ENCODE measurements at places on chromosomes 16 and 17.

- no peak for DNase-seq
Observed at GRCh38 chr16:72234387-72234786, 62.4 kb upstream of the PMFBP1 start.

- DNase-seq = no peak
Observed at GRCh38 chr17:74598346-74599022, 6.4 kb upstream of the CD300LD start.

- DNase-seq = no peak
Observed at GRCh38 chr17:13919818-13920217, 149.5 kb upstream of the COX10 start.

- DNase-seq = no peak
Observed at GRCh38 chr17:77142689-77143088, 1.9 kb downstream of the SEC14L1 start.

DNA sequence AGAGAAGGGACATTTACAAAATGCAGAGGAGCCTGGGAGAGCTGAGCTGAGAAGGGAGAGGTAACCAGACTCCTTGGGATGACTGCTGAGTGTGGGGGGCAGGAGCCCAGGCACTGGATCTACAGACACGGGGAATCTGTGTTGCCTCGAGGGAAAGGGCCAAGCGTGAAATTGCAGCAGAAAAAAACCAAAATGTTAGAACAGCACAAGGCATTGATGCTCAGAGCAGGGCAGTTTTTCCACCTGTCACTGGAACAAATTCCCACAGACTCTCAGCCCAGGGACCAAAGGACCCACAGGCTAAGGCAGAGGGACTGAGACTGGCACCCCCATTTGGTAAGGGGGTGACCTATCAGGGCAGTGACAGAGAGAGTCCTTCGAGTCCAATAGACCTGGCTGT is 2.0 kb downstream of the PITPNM3 start:
- no peak for DNase-seq

DNA sequence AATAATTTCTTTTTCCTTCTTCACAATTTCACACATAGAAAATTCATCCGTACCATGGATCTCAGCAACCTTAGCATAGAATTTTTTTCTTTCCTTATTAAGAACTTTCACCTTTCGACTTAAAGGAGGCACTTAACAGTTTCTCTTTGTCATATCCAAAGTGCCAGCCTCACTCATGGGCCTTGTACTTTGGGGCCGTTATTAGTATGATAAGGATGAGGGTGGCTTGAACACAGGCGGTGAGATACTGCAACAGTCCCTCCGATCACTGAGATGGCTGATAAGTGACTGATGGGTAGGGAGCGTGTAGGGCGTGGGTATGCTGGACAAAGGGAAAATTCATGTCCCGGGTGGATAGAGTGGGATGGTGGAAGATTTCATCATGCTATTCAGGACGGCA is 85.3 kb downstream of the OR1D5 start:
- DNase-seq = no peak

DNA sequence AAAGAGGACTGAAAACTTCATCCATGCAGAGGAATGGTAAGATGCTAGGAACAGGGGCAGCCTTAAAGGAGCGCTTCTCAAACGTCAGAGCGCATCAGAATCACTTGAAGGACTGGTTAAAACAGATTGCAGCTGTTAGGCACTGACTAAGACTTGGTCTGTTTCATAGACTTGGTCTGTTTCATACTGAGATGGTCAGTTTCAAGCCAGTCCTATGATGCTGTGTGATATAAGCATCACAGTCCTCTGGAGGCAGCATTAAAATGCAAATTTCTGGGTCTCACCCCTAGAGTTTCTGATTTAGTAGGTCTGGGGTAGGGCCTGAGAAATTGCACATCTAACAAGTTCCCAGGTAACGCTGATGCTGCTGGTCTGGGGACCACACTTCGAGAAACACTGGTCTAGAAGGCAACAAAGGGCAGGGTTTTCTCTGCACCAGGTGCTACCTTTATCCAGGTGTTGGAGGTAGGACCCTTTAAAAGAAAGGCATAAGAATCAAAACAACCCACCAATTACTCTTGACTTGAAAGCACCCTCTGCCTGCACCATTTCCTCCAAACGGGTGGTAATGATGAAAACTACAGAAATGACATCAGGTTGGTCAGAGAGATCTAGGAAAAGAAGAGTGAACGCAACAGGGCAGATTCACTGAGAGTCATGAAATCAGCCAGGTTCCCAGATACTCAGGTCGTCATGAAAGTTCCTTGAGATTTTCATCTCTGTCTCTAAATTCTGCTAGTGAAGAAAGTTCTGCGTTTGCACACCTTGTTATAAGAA is 95.0 kb upstream of the RCVRN start:
- DNase-seq = no peak

DNA sequence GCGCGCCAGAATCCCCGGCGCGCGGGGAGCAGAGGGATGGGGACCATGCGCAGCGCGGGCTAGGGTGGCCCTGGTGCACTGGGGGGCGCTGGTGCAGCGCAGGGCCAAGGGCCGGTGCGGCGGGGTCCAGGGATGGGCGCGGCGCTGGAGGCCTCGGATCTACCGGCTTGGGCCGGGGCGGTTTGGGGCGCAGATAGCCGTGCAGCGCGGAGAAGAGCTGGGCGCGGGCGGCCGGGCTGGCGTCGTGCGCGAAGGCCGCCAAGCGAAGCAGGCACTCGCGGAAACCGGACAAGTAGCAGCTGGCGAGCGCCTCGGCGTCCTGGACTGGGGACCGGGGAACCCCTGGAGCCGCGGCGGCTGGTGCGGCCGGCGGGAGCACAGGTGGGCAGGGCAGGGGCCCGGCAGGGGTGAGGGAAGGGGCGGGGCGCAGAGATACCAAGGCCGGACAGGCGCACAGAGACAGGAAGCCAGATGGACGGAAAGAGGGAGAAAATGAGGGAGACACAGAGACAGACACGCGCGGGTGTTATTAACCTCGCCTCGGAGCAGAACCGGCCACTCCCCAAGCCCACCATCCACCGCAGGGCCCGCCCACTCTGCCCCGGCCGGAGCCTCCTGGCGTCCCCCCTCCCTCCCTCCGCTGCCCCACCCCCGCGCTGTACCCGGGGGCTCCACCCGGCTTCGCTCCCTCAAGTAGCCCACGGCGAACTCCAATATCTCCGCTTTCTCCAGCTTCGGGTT is 2.1 kb downstream of the HES7 start:
- DNase-seq = peak; percentile 88

DNA sequence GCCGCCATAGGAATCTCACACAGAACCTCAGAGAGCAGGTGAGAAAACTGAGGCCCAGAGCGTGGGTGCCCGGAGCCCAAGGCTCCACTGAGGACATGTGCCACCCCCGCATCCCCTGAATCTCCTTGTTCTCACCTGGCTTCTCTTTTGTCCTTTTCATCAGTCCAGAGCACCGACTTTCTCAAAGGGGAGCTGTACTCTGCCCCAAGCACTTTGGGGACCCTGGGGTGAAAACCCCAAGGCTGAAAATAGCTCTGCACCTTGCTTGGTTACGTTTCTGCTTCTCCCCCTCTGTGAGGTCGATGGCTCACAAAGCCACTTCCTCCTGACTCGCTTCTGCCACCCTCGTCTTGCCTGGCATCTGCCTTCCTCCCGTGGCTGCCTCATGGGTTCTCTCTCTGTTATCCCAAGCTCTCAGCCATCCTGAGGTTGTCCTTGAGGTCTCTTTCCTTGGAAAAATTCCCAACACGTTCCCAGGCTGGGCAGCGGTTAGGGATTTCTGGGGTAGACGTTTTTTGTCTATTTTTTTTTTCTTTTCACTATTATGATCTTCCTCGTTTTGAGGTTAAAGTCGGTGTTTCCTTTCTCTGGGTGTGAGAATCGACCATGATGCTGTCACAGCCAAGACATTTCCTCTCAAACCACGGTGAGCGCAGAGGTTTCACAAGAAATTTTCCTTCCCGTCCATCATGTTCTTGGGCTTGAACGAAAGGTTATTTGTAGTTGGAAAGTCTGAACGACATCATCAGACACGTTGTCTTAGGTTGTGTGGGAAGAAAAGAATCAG is 37.2 kb downstream of the IRF8 start:
- DNase-seq = peak; percentile 90

DNA sequence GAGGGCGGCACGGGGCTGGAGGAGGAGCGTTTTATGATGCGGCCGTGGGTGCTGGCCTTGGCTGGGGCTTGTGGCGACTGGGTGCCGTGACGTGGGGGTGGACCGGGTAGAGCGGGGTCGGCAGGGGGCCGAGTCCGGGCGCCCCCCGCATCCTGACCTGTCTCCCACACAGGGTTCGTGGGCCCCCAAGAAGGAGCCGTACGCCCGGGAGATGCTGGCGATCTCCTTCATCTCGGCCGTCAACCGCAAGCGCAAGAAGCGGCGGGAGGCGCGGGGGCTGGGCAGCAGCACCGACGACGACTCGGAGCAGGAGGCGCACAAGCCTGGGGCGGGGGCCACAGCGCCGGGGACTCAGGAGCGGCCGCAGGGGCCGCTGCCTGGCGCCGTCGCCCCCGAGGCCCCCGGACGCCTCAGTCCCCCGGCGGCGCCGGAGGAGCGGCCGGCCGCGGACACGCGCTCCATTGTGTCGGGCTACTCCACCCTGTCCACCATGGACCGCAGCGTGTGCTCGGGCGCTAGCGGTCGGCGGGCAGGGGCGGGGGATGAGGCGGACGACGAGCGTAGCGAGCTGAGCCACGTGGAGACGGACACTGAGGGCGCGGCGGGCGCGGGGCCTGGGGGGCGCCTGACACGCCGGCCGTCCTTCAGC is 81.6 kb downstream of the ARHGAP23 start:
- no peak for DNase-seq

GRCh38 chr17:4833941-4834680 is 971 bp downstream of the MINK1 start:
- no peak for DNase-seq
